ENCODE measurements at places on chromosomes 3 and 15.

- no peak for DNase-seq
Measured at GRCh38 chr15:67098768-67099282, 33.4 kb downstream of the SMAD3 start.

- DNase-seq: no peak
Measured at GRCh38 chr3:112619295-112619694, 21.6 kb downstream of the CCDC80 start.

GRCh38 chr3:27696906-27697305 is 25.2 kb downstream of the EOMES start:
- DNase-seq: no peak

- no peak for DNase-seq
Measured at GRCh38 chr3:137524751-137525150, 239.4 kb upstream of the SOX14 start.

GRCh38 chr3:9151240-9151639 is 98.2 kb downstream of the SRGAP3 start:
- DNase-seq: no peak

All from CD4-positive, alpha-beta T cell treated with Interferon alpha-2 for 1 hour (primary cell).